ENCODE measurements at places on chromosomes 5 and 9.

GRCh38 chr5:116370886-116371285, 203.7 kb downstream of the SEMA6A start:
- DNase-seq, result no peak

DNA sequence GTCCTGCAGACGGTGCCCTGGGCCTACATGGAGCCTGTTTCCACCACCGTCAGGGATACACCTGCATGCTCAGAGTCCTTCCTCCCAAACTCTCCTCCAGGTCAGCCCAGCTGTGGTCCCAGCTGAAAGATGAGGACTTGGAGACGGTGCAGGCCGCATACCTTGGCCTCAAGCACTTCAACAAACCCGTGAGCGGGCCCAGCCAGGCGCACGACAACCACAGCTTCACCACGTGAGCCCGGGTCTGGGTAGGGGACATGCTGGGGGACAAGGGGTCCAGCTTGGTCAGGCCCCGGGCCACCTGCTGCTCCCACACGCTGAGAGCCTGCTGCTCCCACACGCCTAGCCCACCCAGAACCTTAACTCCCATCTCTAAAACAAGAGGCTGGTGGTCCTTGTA, 16.6 kb upstream of the CARD19 start:
- DNase-seq, result no peak

DNA sequence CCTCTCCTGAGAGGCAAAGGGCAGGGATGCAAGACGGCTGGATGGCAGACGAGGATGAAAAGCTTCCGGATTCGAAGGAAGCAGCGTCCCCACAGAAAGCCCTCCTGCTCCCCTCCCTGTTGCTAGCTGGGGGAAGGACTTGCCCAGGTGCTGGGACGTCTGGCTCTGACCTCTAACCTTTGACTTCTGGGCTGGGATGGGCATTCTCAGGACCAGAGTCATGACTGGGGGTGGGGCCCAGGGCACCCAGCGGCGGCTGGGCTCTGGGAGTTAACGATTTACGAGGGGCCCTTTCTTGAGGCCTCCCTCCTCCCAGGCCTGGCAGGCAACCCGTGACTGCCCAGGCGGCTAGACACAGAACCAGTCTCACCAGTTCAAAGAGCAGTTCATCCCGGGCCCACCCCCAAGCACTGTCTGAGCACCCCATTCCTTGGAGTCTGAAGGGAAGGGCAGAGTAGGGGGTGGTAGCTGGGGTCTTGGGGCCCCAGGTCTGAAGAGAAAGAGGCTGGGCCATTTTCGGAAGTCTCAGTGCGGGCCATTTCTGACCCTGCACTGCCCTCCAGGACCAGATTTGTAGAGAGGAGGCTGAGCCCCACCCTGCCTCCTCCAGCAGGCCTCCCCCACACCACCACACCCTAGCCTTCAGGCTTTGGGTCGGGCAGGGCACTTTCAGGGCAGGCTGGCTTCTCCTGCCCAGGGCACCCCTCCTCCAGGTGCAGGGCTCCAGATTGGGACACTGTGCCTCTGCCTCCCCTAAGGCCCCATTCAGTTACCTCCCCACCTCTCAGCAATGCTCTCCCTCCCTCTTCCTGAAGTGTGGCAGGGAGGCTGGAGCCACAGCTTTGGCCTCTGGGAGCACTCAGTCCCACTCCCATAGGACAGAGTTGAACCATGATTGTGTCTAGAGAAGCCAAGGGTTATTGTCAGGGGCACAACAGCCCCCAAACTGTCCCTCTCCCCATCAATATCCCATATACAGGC, 5.0 kb upstream of the CXXC5 start:
- no peak for DNase-seq

- DNase-seq, result no peak
Measured at GRCh38 chr5:150410524-150411244, 2.0 kb downstream of the CD74 start.

DNA sequence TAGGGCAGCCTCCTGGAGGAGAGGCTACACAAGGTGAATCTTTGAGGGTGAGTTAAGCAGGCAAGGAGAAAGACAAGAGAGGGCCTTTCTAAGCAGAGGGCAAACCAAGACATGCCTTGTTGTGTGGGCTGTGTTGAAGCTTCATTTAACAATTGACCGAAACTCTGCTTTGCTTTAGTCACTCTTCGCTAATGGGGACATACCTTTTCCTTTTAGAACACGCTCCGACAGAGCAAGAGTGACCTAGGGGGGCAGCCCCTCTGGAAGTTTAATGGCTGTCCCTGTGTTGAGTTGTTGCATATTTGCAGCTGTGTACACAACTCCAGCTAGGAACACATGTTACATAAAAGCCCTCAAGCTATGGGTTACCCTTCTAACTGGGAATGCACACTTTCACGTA, 218.1 kb upstream of the WWC1 start:
- DNase-seq, result no peak

DNA sequence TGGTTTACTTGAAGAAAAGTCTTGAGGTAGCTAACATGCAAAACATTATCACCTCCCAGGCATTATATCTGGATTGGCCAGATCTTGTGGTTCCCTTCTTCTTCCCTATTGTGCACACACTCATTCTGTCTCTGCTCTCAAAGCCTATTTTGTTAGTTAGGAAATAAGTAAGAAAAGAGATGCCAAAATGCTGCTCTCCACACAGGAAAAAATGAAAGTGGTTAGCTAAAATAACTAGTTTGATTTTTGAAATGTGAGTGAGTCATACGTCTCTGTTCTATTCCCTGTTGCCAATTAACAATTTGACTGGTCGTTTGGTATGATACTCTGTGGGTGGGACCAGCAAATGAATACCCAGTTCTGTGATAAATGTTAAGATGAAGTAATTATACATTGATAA, 28.1 kb downstream of the LMNB1 start:
- no peak for DNase-seq
